ENCODE measurements at places on chromosomes 3 and 15.

GRCh38 chr15:51311510-51311909 is 26.9 kb downstream of the CYP19A1 start:
- no peak for DNase-seq

- DNase-seq, result no peak
These were observed 17.4 kb upstream of the MINDY4B start for GRCh38 chr3:150922611-150923010.

DNA sequence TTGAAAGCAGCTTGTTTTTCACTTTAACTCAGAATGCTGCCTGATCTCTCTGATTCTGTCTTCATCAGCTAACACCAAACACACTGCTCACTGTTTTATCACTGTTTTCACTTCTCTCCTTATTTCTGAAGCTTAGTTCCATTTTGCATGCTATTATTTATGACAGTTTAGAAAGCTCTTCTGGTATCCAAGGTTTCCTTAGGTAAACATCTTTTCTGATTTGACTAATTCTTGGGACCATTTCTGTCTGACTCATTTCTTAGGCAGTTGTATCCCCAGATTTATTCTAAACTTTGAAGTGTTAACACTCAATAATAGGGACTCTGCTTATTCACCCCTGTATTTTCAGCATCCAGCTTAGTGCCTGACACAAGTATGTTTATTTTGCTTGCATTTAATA is 167.7 kb downstream of the BCHE start:
- DNase-seq, result peak; percentile 2

DNA sequence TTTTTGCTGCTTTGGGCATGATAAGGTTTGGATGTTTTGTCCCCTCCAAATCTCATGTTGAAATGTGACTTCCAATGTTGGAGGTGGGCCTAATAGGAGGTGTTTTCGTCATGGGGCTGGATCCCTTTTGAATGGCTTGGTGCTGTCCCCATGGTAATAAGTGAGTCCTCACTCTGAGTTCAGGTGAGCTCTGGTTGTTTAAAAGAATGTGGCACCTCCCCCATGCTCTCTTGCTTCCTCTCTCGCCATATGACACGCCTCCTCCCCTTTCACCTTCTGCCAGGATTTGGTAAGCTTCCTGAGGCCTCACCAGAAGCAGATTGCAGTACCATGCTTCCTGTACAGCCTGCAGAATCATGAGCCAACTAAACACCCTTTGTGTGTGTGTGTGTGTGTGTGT is 255.5 kb downstream of the EPHB1 start:
- DNase-seq, result no peak

GRCh38 chr15:54681584-54681983 is 515.2 kb downstream of the RSL24D1 start:
- DNase-seq, result no peak

- peak; percentile 89 for DNase-seq
These were observed 54.7 kb downstream of the LRRC28 start for GRCh38 chr15:99305761-99306505.

DNA sequence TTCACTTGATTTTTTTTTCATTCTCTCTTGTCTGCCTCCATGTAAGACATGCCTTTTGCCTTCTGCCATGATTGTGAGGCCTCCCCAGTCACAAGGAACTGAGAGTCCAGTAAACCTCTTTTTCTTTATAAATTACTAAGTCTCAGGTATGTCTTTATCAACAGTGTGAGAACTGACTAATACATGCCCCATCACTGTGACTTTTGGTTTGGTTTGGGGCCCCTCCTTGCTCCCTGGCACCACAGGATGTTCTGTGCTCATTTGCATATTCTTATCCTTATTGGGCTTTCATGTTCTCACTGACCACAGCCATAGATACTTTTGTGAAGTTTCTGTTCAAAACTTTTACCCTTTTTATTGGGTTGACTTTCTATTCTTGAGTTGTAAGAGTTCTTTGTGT is 3.8 kb upstream of the PRR20G start:
- DNase-seq, result no peak

DNA sequence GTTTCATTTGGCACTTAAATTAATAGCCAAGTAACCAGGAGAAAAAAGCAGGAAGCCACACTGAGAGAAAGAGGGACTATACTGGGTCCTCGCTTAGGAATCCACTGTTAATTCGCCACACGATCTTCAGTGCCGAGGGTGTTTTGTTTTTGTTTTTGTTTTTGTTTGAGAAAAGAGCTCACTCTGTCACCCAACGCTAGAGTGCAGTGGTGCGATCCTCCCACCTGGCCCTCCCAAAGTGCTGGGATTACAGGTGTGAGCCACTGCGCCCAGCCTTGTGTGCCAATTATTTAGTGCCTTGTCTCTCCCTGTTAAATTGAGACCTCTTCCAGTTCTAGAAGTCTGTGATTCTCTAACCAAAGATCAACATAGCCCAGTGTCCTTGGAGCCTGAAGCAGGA is 53.8 kb upstream of the TPM1 start:
- no peak for DNase-seq

GRCh38 chr15:73424506-73424905 is 18.5 kb upstream of the REC114 start:
- DNase-seq, result no peak

GRCh38 chr15:65653341-65653740 is 31.6 kb downstream of the SLC24A1 start:
- DNase-seq, result no peak

DNA sequence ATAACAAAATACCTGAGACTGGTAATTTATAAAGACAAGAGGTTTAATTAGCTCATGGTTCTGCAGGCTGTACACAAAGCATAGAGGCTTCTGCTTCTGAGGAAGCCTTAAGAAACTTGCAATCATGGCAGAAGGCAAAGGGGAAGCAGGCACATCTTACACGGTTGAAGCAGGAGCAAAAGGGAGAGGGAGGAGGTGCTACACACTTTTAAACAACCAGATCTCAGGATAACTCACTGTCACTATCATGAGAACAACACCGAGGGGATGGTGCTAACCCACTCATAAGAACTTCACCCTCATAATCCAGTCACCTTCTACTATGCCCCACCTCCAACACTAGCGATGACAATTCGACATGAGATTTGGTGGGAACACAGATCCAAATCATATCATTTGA is 54.4 kb downstream of the ATP8B4 start:
- no peak for DNase-seq

- no peak for DNase-seq
These were observed 49.7 kb downstream of the XXYLT1 start for GRCh38 chr3:195221015-195221853.

GRCh38 chr3:3665961-3666640 is 133.1 kb upstream of the LRRN1 start:
- no peak for DNase-seq

GRCh38 chr15:69679623-69680228 is 227.1 kb downstream of the RPLP1 start:
- no peak for DNase-seq

DNA sequence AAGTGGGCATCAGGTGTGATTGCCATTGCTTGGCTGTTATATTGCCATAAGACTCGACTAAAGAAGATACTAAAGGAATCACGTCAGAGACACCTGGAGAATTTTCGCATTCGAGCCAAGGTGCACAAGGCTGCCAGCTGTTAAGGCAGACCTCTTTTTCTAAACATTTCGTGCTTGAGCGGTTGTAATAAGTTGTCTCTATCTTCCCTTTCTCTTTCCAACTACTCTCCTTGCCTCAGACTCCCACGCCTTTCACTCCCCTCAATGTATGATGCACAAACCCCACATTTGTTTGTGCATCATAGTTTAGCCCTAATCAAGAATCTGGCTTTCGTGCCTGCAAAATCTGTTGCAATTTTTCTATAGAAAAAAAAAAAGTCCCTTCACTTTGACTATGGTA is 118.0 kb downstream of the IQCH start:
- DNase-seq, result no peak

DNA sequence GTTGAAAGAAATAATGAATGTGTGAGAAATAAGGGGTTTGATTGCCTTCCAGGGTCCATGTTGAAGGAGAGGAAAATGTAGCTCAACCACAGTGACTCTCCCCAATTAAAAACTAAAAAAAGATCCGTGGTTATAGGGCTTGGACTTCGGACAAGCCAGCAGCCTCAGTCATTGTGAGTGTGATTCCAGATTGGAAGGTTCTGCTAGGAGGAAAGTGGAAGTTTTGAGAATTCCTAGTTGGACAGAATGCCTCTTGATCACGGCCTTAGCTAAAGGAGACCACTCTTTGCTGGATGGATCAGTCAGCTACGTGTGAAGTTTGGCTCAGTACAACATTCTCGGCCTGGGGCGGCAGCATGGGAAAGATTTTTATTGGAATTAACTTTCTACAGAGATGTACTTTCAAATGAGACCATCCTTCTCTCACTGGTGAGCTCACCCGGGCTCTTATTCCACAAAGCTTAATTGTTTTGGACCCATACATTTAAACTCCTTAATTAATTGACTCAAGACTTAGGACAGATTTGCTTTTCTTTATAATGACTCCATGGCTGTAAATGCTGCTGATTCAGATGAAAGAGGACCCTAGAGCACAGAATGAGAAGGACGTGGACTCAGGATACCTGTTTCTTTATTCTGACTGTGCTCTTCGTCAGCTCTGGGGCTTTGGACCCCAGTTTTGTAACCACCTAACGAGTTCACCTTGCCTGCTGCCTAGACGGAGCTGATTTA is 27.5 kb downstream of the FLNB start:
- no peak for DNase-seq

- no peak for DNase-seq
These were observed 760.8 kb upstream of the CFAP20DC start for GRCh38 chr3:59810606-59811005.

GRCh38 chr3:136110481-136110880 is 85.7 kb downstream of the MSL2 start:
- no peak for DNase-seq

- DNase-seq, result no peak
These were observed 115.5 kb downstream of the SLC25A26 start for GRCh38 chr3:66336333-66336766.

GRCh38 chr3:114122027-114122709 is 56.7 kb downstream of the DRD3 start:
- DNase-seq, result peak; percentile 0

GRCh38 chr3:74546426-74546825 is 68.0 kb downstream of the CNTN3 start:
- DNase-seq, result no peak

- DNase-seq, result no peak
These were observed 19.9 kb downstream of the PLA2G4F start for GRCh38 chr15:42136513-42136912.

DNA sequence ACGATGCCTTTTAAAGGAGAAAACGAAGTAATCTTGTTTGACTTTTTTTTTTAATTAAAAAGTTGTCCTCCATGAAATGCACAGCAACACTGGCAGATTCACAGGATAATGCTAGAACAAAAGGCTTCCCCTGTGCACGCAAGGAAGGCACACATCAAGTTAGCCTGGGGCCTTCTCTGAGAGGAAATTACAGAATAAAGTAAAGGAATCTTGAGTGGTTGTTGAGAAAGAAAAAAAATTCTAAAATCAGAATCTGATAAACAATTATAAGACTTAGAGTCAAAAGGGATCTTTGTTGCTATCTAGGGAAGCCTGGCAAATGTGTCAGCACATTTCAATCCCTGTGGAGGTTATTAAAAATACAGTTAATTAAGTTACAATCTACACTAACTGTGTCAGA is 946.0 kb downstream of the IGSF11 start:
- no peak for DNase-seq

GRCh38 chr3:56547486-56547885 is 9.5 kb upstream of the CCDC66 start:
- no peak for DNase-seq

DNA sequence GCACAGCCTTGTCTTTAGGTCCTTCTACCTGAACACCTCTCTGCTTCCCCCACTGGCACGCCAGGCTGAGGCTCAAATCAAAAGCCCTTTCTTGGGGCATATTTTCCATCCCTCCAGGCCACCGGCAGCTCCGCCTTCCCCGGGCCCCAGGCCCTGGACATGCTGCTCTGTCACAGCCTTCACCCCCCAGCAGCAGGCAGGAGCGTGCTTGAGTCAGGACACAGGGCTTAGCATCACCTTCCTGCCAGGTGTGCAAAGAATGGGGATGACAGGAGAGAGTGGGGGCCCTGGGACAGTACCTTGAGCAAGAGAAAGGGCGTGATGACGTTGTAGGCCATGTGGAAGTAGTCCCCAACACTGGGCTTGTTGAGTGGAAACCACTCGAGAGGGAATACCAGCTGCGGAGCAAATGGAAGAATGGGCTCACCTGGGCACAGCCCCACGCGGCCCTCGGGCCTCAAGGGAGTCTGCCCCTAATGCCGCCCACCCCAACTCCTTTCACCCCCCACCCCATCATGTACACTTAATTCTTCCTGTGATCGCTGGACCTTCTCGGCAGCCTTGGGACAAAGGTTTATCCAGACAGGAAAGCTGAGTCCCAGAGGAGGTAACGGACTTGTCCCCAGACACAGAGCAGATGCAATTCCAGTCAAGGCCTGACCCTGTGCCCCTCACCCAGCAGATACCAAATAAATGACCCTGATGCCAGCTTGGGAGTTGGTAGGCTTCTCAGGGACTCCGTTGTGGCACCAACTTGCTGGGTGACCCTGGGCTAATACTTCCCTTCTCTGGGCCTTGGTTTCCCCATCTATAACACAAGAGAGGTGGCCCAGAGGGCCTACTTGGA is 9.1 kb upstream of the CALML4 start:
- no peak for DNase-seq

- DNase-seq, result no peak
These were observed 61.6 kb downstream of the RAB7A start for GRCh38 chr3:128787256-128788253.

DNA sequence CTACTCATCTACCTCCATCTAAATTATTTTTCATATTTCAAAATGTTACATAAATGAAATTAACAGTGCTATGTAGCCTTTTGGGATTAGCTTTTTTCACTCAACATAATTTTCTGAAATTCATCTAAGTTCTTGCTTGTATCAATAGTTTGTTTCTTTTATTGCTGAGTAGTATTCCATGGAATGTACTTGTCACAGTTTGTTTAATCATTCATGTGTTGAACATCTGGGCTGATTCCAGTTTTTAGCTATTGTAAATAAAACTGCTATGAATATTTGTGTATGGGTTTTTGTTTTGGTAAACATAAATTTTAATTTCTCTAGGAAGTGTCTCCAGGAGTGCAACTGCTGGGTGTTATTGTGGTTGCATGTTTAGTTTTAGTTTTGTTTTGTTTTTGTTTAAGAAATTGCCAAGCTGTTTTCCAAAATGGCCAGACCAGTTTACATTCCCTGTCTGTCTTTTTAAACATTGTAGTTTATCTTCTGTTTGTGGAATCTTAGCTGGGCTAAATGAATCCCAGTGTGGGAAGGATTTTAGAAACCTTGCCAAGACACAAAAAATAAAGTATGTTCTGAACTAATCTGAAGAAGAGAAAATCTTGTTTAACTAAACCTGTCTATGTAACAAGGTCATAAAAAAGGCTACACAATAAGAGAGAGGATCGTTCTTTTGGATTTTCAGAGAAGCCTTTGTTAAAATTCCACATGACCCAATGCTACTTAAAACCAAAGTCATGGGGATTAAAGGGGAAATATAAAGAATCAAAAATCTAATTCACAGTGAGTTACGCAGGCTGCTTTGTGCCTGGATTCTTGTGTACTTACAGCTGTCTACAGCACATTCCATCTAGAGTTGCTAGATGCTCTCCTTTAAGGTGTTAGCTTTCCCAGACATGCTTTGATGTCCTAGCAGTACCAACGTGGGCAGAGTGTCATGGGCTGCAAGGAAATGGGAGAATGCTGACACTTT is 129.2 kb upstream of the SUCLG2 start:
- DNase-seq, result no peak
